ENCODE measurements at places on chromosomes 1 and 21.

DNA sequence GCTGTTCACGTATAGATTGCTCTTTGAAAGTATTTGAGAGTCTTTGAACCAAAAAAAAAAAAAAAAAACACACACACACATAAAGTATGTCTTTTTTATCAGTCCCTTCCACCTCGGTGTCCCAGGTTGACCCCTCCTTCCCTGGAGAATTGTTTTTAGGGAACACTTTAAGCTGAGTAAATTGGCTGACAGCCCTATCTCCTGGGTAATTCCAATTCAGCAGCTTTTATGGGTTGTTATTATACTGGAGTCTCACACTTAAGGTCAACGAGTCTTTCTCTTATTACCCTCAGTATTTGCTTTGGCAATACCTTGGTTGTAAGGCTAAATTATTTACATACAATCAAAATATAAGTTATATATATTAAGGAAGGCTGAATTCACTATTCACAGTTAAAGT is 69.4 kb downstream of the SLC30A10 start:
- no peak for DNase-seq

GRCh38 chr1:227399152-227399730 is 80.9 kb upstream of the CDC42BPA start:
- no peak for DNase-seq

DNA sequence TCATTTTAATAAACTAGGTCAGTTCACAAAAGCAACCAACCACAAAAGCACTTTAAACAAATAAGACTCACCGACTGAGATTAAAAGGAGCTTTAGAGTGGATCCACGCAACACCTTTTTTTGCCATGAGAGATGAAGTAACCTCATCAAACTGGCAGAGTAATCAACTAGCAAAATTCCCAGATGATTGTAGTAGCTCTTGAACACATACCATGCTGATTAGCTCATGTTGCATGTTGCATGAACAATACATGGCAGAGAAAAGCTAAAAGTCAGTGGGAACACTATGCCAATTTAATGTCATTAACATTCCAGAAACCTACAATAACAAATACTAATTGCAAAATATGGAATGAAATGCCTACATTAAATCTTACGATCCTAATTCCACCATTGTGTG is 4.1 kb downstream of the WARS2 start:
- DNase-seq, result no peak

GRCh38 chr21:18677632-18678031 is 274.0 kb upstream of the TMPRSS15 start:
- DNase-seq, result no peak

- no peak for DNase-seq
Measured at GRCh38 chr1:204692325-204692840, 6.8 kb upstream of the LRRN2 start.

GRCh38 chr21:46369520-46370235 is 45.7 kb downstream of the PCNT start:
- no peak for DNase-seq

DNA sequence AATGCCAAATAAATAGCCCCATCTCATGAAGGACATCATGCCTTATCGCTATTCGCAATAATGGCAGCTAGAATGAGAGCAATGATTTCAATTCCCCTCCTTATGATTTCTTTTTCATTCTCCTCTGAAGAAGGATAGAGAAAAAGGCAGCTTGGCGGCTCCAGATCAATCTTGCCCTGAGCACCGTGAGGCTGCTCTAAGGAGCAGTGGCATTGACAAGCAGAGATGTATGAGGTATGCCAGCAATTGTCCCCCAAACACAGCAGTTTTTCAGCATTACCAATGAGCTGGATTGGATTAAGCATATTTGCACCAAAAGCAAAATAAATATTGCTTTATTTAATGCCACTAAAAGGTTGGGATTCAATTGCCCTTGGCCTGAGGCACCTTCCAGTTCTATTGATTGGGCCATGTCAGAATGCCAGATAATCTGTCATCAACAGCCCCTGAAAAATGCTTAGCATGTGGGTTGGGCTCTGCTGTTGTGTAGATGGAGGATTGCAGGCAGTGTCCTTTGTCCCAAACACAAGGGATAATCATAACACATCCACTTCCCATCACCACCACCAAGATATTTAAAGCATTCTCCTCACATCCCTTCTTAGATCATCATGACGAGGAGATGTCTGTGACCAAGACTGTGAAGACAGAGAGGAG is 135.7 kb downstream of the BEND5 start:
- no peak for DNase-seq

- no peak for DNase-seq
Measured at GRCh38 chr1:193543259-193543658, 356.8 kb upstream of the B3GALT2 start.

DNA sequence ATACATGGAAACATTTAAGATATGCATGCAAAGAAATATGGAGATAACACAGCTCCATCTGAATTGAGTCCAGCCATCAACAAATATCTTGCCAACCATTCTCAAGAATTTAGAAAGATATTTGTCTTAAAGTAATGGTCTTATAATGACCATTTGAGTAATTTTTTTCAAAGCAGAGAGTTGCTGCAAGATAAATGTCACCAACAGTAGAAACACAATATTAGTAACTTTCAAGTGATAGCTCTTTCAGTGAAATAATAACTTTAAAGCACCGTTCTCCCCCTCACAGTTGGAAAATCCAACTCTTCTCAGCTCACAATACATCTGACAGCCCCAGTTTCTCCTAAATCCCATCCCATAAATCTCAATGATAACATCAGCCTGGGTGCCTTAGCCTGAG is 481.0 kb upstream of the ADAMTS5 start:
- no peak for DNase-seq

DNA sequence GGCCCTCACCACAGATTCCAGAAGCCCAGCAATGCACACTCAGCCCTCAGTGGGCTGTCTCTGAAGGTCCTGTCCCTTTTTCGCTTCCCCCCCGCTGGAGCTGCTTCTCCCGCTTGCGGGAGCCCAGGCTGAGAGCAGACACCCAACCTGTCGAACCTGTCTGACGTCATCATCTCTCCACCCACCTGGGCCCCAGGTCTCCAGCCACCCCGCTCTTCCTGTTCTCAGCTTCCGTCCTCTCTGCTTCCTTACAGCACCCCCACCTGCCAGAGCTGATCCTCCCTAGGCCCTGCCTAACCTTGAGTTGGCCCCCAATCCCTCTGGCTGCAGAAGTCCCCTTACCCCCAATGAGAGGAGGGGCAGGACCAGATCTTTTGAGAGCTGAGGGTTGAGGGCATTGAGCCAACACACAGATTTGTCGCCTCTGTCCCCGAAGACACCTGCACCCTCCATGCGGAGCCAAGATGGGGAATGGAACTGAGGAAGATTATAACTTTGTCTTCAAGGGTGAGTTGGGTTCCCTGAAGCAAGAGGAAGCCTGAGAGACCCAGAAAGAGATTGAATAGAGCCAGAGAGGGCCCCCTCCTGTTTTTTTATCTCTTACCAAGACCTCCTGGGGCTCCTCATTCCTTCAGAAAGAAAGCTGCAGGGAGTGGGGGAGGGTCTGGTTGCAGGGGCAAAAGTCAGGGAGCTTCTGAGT is at the start of gene RAB25:
Gene RAB25 (plus strand): TSS at position 224 of the 700 bp plus-strand sequence. CDS start 241 bp downstream, at position 465.
- DNase-seq, result no peak

GRCh38 chr1:178643831-178644230 is 81.2 kb upstream of the RALGPS2 start:
- no peak for DNase-seq

- DNase-seq, result no peak
Measured at GRCh38 chr1:229860926-229861325, 206.1 kb upstream of the GALNT2 start.

DNA sequence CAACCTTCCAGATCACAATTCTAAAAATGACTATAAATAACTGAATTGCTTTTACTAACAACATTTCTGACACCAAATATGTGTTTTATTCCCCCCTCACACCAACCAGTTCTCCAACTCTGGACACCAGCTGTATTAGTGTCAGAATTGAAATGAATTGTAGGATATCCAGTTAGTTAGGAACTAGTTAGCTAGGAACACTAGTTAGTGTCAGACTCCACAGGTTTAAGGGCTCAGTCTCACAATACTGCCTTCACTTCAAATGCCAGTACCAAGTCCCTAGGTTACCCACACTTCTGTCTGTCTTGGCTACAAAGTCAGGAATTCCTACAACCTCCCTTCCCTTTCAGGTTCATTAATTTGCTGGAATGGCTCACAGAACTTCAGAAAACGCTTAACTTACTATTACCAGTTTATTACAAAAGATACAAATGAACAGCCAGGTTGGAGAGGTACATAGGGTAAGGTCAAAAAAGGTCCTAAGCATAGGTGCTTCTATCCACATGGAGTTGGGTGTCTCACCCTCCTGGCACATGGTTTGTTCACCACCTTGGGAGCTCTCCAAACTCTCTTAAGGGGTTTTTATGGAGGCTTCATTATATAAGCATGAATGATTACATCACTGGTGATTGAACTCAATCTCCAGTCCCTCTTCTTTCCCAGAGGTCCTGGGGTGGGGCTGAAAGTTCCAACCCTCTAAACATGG is 4.2 kb downstream of the STXBP3 start:
- no peak for DNase-seq

DNA sequence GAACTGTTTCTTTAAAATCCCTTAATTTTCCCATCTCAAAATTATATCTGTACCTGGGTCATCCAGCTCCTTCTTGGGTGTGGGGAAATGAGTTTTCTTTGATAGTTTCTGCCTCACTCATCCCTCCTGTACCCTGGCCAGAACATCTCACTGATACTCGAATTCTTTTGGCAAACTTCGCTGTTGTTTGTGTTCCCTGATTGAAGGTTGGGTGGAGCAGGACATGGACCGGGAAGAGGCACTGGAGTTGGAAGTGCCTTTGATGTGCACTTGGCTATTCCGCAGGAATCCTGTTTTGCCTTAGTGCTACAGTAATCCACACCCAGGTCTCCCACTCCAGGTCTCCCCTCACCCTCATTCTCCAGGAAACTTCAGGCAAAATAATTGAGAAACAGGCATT is 11.2 kb downstream of the MINDY1 start:
- no peak for DNase-seq

DNA sequence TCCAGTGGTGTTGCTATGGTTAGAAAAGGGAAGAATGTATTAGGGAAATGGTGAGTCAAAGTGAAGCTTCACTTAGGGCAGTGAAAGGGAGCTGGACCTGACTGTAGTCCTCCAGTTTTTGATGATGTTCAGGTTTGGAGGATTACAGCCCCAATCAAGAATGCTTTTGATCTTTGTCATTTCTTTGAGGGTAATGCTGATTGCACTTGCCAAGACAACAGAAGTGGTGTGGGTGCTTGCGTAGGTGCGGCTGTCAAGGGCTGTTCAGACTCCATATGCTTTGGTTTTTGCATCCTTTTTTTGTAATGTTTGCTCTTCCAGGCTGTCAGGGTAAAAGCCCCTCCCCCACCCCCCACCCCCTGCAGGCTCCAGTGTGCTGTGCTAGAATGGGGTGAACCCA is 38.9 kb downstream of the HHAT start:
- DNase-seq, result no peak

DNA sequence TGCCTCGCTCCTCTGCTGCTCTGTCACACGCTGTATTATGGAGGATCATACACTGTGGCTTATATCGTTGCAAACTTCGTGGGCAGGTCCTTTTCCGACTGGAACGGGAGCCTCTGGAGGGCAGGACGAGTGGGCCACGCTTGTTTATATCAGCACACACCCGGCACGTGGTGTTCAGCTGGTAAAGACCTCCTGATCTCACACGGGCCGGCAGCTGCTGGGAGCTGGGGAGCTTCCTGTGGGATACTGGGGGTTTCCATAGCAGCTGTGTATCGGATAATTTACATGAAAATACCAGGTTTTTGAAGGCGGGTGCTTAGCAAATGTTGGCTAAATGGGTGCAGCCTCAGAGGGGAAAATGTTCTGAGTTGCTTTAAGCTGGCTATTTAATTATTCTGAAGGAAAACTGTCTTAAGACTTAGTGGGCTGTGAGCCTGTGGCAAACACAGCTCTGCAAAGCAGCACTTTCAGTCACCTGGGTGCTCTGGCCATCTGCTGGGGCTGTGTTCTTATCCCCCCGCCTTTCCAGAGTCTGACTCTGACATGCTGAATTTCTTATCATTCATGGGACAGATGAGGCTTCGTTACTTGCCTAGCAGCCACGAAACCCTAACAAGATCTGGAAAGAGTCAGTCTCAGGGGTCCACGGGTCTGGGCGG is 103.6 kb upstream of the GCLM start:
- no peak for DNase-seq

DNA sequence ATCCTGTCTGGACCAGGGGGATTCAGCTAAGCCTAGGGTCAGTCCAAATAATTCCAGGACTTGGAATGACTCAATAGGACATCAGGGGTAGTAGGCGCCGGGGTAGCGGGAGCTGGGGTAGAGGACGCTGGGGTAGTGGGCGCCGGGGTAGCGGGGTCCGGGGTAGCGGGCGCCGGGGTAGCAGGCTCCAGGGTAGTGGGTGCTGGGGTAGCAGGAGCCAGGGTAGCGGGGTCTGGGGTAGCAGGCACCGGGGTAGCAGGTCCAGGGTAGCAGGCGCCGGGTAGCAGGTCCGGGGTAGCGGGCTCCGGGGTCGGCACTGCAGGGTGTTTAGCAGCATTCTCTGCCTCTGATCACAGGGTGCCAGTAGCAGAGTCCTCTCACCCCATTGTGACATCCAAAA is 248.9 kb downstream of the KCNJ6 start:
- no peak for DNase-seq

DNA sequence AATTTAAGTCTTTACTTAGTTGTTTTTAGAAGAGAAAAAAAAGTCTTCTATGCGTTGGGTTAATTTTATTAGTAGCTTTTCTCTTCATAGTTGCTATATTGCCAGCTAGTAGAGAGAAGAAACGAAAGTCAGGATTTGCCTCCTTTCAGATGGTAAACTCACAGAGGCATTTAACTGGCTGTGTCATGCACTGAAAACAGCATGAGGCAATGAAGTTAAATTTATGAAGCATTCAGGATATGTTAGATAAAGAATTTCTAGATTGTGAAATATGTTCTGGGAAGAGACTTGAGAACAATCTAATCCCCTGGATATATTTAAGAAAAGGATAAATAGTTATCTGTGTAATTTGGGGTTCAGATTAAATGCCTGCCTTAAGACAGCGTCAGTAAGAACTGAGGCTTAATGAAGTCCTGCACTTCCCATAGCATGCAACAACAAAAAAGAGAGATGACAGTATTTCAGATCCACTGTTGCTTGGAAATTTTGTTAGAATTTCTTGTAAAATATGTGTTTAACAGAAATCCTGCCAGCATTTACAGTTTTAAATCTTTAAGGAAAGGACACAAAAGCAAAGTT is 1.7 kb downstream of the ANGPTL1 start:
- DNase-seq, result no peak

GRCh38 chr1:222970040-222970439 is 155.2 kb downstream of the DISP1 start:
- DNase-seq, result no peak

- no peak for DNase-seq
Measured at GRCh38 chr1:41607808-41608207, 123.3 kb upstream of the EDN2 start.
